GM23248 (cell line): ENCODE measurements at places on chromosomes 5 and 9. TPM values are rescaled to one million over a fixed set of nuclear protein-coding genes. Genes with fewer than 3 reads are reported as not detected.

LEAP2 gene
- 0.13 TPM in 1 of 2 replicates, not detected in the other for total RNA-seq

CAMLG gene
- total RNA-seq: 26.2 and 35.3 TPM in 2 replicates

ALDH1A1 gene
- not detected in 2 replicates for total RNA-seq

CAST gene
- 150 and 179 TPM in 2 replicates for total RNA-seq

IFNA2 gene
- total RNA-seq: not detected in 2 replicates

TBC1D13 gene
- total RNA-seq: 15.7 and 17.3 TPM in 2 replicates

FXN gene
- 1.0 and 5.6 TPM in 2 replicates for total RNA-seq

KIF4B gene
- not detected in 2 replicates for total RNA-seq

SPINK1 gene
- total RNA-seq: not detected in 2 replicates

C9orf50 gene
- 0.32 TPM in 1 of 2 replicates, not detected in the other for total RNA-seq

SHOC1 gene
- total RNA-seq: not detected in 2 replicates

MSMP gene
- not detected in 2 replicates for total RNA-seq

QRFP gene
- not detected in 2 replicates for total RNA-seq

PCDHB10 gene
- 1.3 and 2.9 TPM in 2 replicates for total RNA-seq

ZMAT2 gene
- total RNA-seq: 43.1 TPM in 2 replicates

PHF24 gene
- 0.25 TPM in 1 of 2 replicates, not detected in the other for total RNA-seq

HDAC3 gene
- total RNA-seq: 43.8 and 53.2 TPM in 2 replicates

BHMT gene
- total RNA-seq: not detected in 2 replicates

ORM2 gene
- not detected in 2 replicates for total RNA-seq

CXCL14 gene
- total RNA-seq: 1.3 TPM in 1 of 2 replicates, not detected in the other

HSPA5 gene
- total RNA-seq: 70.4 and 76.5 TPM in 2 replicates

IRX2 gene
- 30.6 and 38.1 TPM in 2 replicates for total RNA-seq

CYSRT1 gene
- total RNA-seq: 0.43 TPM in 1 of 2 replicates, not detected in the other

HSPB3 gene
- total RNA-seq: 4.1 and 12.3 TPM in 2 replicates

FOXD4L6 gene
- 0.22 TPM in 1 of 2 replicates, not detected in the other for total RNA-seq

RGS3 gene
- 44.5 and 58.0 TPM in 2 replicates for total RNA-seq

SPARC gene
- total RNA-seq: 5,563 and 6,520 TPM in 2 replicates

TGFBR1 gene
- total RNA-seq: 73.9 and 75.1 TPM in 2 replicates

SNCAIP gene
- total RNA-seq: 2.4 and 4.0 TPM in 2 replicates

FOXI1 gene
- not detected in 2 replicates for total RNA-seq

ZBTB5 gene
- total RNA-seq: 8.3 and 8.7 TPM in 2 replicates
